ENCODE measurements at places on chromosomes 16 and 17. TPM values are rescaled to one million over a fixed set of nuclear protein-coding genes. Genes with fewer than 3 reads are reported as not detected.

DNA sequence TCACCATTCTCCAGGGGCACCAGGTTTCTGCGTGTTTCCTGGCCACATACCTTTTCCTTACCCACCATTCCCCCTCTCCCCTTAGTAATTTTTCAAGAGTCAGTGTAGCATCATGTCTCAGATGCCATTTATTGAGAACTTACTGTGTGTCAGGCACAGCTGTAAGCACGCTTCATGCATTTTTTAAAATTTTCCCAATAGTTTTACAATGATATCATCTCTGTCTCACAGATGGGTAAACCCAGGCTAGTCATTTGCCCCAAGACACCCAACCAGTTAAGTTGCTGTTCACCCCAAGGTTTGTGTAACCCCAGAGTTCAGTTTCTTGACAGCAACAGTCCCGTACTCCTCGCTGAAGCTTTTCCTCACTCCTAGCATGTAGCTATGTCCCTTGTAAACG is 56.4 kb upstream of the IRX3 start:
- no peak for DNase-seq
- no peaks in the 10 kb centered on the region for H3K27me3 ChIP-seq
- no peak overlapping the region for H3K4me3 ChIP-seq
- no peaks in the 10 kb centered on the region for H3K36me3 ChIP-seq
- no peak overlapping the region for H3K27ac ChIP-seq

- H3K27me3 ChIP-seq, result no peaks in the 10 kb centered on the region
- H3K4me3 ChIP-seq, result no peak overlapping the region
- H3K36me3 ChIP-seq, result no peaks in the 10 kb centered on the region
- peak; percentile 94 for DNase-seq
- H3K4me1 ChIP-seq, result peaks cover 86% of the 10 kb centered on the region
Observed at GRCh38 chr16:72989579-72990551, 58.1 kb downstream of the ZFHX3 start.

DNA sequence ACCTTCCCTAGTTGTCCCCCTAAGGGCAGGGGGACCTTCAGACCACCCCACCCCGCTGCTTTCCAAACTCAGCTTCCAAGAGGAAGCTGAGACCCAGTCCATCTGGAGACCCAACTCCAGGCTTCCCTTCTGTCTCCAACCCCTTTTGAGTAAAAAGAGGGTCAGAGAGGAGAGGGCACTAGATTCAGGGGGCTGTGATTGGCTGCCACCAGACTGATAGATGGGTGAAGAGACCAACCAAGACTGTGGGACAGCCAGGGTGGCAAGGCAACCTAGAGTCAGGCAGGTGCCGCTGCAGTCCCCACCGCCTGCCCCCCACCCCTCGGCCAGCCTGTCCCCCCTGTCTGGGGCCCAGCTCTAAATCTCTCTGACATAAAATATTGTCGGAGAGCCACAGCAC is 92.5 kb downstream of the SDK2 start:
- peaks cover 34% of the 10 kb centered on the region for H3K4me1 ChIP-seq
- no peak overlapping the region for H3K27ac ChIP-seq
- H3K36me3 ChIP-seq, result no peaks in the 10 kb centered on the region
- no peak for DNase-seq
- no peaks in the 10 kb centered on the region for H3K27me3 ChIP-seq
- no peak overlapping the region for H3K4me3 ChIP-seq

DNA sequence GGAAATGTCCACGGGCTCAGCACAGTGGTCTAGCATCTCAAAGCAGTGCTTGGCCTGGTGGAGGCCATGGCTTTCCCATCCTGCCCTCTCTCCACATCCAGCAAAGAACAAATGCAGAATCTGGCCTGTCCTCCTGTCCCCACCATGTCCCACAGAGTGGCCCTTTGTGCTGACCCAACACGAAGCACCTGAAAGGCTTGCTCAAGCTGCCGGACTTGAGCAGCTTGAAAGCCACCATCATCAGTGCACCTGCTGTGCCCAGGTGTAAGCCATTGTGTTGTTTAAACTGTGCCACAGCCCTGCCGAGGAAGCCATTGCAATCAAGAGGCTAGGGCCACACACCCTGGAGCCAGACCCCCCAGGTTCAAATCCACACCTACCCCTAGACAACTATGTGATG is 115.5 kb downstream of the SOCS1 start:
- no peak for DNase-seq
- H3K27me3 ChIP-seq, result no peaks in the 10 kb centered on the region
- H3K4me1 ChIP-seq, result peaks cover 7% of the 10 kb centered on the region
- no peak overlapping the region for H3K27ac ChIP-seq

CCL4 gene
- 0.78 TPM for total RNA-seq

PLD2 gene
- 20.0 TPM for total RNA-seq
